ENCODE measurements at places on chromosomes 16 and 17.
A peak's percentile ranks its signal among the peaks of the same experiment; 100 is the strongest.

DNA sequence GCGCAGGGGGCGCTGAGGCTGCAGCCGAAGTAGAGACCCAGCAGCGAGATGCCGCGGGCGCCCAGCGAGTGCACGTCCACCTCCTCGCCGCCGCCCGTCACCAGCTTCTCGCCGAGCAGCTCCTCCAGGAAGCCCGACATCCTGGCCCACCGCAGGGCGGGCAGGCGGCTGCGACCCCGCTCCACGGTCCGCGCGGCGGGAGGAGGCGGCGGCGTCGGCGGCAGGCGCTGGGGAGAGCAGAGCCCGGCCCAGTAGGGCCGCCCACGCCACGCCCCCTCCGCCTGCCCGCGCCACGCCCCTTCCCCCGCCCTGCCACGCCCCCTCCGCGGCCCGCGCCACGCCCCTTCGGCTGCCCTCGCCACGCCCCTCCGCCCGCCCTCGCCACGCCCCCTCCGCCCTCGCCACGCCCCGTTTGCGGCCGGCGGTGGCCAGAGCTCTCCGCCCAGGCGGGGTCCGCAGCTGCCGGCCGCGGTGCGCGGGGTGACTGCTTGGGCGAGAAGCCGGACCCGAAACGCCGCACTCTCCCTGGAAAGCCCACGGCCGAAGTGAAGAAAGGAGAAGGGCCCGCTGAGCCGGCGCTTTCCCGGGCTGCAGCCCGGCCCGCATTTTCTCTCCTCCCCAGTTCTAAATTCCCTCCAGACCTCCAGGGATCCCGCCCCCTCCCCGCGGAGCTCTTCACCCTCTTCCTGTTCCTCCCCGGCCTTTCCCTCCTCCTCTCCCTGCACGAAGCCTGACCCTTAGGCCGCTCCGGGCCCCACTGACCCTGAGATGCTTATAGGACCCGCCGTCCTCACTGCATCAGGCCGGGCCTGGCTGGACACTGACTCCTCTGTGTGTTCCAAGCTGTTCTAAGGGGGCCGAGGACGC lies at the start of gene NXN:
NXN (minus strand) TSS at position 238 of the 867 bp plus-strand sequence.
- DNase-seq: peak; percentile 78

DNA sequence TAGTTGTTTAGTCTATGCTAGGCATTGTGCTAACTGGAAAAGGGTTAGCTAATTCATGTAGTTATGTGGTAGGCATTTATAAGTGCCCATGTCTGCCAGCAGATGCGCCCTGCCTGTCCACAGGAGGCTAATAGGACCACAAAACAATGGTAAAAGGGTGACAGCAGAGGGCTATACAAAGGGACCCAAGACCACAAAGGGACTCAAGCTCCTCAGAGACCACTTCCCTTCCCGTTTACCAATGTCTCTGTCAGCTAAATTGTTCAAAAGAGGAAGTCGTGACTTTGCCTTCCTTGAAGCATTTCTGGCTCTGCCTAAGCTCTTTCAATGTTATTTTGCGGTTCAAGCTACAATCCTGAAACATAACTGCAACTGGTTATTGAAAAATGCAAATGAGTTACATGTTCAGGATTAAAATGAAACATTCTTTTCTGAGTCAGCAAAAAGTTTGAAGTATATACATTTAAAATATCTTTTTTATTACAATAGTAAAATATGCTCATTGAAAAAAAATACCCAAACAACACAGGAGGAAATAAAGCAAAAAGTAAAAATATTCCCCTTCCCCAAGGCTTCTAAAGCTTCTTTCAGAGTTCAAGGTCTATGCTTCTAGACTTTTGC lies 149.2 kb downstream of the MAF start:
- DNase-seq: no peak

DNA sequence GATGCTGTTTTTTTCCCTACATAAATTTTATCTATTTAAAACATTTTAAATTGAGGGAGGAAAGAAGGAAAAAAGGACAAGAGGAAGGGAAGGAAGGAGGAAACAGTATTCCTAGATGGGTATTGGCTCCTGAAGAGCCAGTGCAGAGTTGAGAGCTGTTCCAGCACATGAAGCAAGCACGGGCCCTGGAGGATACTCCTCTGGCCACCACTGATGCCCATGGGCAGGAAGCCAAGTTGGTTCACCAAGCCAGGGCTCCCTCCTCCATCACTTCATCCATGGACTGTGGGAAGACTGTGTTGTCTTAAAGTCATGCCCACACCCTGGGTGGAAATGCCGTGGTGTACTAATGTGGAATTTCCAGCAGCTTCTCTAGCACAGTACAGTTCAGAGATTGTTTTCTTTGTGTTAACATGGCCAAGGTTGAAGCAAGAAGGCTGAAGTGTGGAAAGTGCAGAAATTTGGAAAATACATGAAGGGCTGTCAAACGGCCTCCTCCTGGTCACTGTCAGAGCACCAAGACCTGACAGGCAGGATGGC lies 23.9 kb upstream of the NOS2 start:
- peak; percentile 63 for DNase-seq

DNA sequence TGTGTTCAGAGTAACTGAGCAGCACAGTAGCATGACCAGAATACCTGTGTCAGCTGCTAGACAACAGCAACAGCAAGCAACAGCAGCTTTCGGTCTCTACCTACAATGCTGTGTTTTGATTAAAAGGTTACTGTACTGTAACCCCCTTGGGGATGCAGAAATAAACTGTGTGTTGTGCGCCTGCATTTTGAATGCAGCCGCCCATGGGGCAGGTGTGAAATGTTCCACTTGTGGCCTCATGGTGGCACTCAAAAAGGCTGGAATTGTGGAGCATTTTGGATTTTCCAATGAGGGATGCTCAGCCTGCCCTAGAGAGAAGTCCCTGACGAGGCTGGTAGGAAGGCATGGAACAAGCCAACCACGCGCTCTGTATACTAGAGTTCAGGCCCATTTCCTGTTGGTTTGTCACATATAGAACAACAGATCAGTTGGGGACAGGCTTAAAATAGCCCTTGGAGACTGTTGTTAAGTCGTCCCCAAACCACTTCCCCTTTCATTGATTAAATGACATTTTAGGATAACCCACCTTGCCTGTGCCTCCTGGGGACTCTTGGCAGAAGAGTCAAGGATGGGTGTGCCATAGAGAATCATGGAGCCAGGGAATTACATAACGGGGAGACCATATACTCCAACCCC lies 27.1 kb downstream of the SCPEP1 start:
- peak; percentile 39 for DNase-seq

- no peak for DNase-seq
Measured at GRCh38 chr16:87086156-87086555, 231.0 kb downstream of the C16orf95 start.

DNA sequence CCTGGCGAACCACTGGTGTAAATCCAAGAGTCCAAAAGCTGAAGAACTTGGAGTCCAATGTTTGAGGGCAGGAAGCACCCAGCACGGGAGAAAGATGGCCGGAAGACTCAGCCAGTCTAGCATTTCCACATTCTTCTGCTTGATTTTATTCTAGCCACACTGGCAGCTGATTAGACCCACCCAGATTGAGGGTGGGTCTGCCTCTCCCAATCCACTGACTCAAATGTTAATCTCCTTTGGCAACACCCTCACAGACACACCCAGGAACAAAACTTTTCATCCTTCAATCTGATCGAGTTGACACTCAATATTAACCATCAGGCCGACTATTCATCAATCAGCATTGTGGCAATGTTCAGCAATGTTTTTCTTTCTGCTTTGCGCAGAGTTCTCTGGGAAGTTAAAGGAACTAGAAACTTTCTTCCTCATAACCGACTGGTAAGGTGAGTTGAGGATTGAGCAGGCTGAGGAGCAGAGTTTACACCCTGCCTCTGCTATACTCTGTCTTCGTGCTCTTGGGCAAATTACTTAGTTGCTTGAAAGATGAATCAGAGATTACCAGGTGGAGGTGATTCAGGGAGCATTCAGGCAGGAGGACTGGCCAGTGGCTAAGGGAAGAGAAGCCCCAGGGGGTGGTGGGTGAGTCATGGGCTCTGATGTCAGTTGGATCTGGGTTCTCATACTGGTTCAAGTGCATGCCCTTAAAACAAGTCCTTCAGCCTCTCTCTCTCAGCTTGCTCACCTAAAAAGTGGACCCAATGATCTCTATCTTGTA lies 28.2 kb upstream of the BRD7 start:
- DNase-seq: peak; percentile 44

DNA sequence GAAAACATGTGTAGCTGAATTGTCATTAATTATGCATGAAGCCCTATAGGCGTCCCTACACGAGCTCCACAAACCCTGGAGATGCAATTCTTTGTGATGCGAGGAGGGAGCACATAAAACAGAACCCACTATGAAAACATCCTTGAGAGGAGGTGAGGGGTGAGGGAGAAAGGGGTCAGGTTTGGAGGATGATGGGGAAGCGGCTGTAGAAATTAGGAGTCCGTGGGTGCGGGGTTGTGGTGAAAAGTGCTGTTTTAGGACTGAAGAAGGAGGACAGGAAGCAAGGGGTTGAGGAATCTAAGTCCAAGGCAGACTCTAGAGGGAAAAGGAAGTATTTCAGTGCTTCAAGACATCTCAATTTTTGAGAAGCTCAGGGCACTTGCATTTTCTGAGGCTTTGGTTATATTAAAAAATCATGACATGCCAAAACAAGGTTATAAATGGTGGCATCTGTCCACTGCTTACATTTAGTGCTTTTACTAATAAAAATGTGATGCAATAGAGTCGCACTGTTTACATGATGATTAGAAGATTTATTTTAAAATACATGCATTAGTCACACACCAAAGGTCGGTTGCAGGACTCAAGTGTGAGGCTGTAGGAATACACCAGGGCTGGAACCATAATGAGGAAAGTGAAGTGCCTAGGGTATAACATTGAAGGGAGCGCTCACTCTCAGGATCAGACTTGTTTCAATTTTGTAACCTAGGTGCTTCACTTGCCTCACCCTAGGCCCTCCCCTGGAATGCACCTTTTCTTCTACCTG lies 379.5 kb downstream of the HS3ST4 start:
- DNase-seq: no peak

DNA sequence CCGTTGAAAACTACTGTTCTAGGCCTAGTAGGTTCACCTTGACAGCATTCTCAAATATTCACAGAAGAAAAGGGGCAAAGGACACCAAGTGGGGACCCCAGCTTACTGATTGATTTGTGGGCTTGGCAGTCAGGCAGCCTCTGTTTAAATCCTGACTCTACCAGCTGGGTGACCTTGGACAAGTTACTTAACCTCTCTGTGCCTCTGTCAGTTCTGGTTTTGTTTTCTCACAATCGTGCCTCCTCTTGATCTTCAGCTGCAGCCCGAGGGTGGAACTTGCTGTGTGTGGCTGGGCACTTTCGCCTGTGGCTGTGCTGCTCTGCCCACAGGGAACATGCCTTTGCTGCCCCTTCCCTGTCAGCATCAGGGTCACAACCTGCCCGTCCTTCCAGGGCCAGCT lies 17.8 kb downstream of the RAP1GAP2 start:
- no peak for DNase-seq

DNA sequence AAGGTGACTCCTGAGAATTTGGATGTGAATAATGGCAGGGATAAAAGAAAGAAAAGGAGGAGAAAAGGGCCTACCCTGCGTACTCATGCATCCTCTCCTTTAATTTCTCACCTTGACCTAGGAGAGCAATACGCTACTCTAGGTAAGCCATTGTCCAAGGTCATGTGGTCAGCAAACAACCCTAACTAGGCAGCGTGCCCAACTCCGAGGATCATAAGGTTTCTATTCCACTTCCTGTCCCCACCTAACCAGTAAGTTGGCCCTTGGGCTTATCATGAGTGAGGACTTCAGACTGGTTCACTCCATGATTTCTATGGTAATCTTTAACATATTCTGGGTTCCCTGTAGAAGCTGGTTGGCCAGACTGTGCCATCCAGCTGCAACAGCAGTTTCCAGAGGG lies 315.1 kb upstream of the CCL2 start:
- DNase-seq: no peak

DNA sequence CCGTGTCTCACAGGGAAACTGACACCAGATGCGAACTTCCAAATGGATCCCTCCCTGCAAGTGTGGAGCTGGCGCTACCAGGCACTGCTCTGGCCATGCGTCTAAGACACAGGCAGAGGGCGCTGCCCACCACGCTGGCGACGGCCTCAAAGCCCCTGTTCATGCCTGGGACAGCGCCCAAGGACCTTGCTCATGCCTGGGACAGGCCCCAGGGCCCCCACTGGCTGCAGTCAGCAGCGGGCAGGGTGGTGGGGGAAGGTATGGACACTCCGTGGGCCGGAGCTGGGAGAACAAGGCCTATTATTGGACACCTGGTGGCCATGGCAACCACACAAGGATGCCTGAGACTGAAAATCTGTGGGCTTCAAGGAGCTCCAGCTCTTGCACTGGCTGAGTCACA lies 8.8 kb downstream of the ZG16B start:
- peak; percentile 85 for DNase-seq

- DNase-seq: peak; percentile 37
Measured at GRCh38 chr17:75159196-75160031, 5.1 kb upstream of the JPT1 start.

- DNase-seq: no peak
Measured at GRCh38 chr16:8376858-8377257, 213.5 kb downstream of the TMEM114 start.

DNA sequence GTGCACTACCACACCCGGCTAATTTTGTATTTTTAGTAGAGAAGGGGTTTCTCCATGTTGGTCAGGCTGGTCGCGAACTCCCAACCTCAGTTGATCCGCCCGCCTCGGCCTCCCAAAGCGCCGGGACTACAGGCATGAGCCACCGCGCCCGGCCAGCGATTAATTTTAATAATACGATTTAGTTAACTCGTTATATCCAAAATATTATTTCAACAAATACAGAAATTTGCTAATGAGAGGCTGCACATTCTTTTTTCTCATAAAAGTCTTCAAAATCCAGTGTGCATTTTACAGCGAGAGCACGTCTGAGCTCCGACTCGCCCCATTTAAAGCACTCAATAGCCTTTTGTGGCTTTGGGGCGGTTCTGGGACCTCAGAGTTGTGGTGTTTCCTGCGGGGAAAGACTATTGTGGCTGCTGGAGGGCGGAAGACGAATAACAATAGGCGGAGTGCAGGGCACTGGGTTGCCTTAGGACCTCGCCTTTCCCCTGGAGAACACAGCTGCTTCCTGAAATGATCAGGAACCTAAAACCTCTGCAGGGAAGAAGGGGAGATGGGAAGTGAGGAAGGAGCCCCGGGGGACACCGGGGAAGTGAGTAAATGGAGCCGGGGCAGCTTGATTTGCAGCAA lies 2.9 kb upstream of the ZSCAN10 start:
- DNase-seq: no peak

- DNase-seq: no peak
Measured at GRCh38 chr17:77036136-77036840, 104.5 kb upstream of the SEC14L1 start.

- no peak for DNase-seq
Measured at GRCh38 chr16:75039941-75040340, 41.1 kb downstream of the ZNRF1 start.

DNA sequence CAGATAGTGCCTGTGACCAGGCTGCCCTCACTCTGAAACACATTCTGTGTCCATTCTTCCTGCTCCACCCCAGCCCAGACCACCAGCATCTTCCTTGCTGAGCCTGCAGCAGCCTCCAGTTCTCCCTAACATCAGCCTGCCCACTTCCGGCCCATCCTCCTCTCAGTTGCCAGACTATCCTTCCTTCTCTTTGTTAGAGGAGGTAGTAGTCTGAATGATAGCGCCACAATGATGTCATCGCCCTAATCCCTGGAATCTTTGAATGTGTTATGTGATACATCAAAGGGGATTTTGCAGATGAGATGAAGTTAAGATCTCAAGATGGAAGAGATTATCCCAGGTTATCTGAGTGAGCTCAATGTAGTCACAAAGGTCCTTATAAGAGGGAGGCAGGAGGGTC lies 3.2 kb upstream of the ZDHHC1 start:
- DNase-seq: peak; percentile 57

- no peak for DNase-seq
Measured at GRCh38 chr16:22018559-22018958, 10.6 kb downstream of the MOSMO start.
